ENCODE measurements at places on chromosomes 3 and 15.
A peak's percentile ranks its signal among the peaks of the same experiment; 100 is the strongest.

GRCh38 chr3:32685543-32686185 is 676 bp downstream of the CNOT10 start:
- DNase-seq: no peak

DNA sequence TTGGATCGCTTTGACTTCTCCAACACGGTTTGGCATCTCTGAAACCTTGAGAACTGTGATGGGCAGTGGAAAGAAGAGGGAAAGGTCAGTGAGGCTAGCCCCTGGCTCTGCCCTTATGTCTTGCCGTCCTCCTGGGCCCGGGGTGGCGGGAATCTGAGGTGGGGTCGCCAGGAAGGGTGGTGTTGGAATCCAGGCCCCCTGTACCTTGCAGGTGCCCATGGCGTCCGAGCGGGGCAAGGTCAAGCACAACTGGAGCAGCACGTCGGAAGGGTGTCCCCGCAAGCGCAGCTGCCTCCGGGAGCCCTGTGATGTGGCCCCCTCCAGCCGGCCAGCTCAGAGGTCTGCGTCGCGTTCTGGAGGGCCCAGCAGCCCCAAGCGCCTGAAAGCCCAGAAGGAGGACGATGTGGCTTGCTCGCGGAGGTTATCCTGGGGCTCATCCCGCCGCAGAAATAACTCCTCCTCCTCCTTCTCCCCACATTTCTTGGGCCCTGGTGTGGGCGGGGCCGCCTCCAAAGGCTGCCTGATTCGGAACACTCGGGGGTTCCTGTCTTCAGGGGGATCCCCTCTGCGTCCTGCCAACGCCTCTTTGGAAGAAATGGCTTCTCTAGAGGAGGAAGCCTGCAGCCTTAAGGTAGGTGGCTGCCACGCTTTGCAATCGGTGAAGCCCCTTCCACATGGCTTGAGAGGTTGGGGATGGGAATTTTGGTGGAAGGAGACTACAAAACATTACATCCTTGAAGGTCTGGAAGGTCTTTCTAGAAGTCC is 907 bp downstream of the TATDN2 start:
- DNase-seq: peak; percentile 28

GRCh38 chr3:9630550-9631139 is 18.7 kb upstream of the MTMR14 start:
- no peak for DNase-seq

DNA sequence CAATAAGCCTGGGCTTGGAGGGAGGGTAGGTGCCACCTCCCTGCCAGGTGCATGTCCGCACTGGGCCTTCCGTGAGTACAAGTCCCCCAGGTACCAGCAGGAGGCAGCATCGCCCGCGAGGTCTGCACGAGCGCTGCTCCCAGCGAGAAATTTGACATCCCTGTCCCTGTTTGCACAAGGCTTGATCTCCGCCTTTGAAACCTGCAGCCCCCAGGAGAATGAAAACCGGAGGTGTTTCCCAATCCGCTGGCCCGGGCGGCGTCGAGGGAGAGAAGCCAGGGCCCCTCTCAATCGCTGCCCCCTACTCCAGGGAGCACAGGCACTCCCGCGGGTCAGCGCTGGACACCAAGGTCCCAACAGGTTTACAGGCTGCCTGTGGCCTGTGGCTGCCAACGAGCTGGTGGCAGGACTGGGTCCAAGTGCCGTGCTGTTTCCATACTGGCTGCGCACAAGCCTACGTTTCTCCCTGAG is 961 bp downstream of the HAPLN3 start:
- DNase-seq: peak; percentile 78

- DNase-seq: no peak
These were observed 55.0 kb downstream of the LRRC49 start for GRCh38 chr15:70947351-70948335.

DNA sequence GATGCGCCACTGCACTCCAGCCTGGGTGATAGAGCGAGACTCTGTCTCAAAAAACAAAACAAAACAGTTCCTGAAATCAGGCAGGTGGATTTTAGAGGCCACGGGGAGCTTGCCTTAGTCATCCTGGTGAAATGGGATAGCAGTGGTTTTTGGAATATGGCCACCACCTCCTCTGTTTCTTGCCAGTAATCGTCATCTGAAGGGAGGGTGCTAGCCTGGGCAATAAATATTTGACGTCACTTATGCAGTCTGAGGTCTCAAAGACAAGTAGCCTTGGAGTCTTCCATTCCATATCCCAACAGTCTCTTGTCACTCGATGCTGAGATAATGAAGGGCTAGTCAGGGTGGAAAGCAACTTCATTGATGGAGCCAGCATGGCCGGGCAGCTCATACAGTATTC is 55.2 kb downstream of the KCNAB1 start:
- no peak for DNase-seq

- DNase-seq: no peak
These were observed 69.2 kb downstream of the GOLGA8B start for GRCh38 chr15:34514251-34514670.

DNA sequence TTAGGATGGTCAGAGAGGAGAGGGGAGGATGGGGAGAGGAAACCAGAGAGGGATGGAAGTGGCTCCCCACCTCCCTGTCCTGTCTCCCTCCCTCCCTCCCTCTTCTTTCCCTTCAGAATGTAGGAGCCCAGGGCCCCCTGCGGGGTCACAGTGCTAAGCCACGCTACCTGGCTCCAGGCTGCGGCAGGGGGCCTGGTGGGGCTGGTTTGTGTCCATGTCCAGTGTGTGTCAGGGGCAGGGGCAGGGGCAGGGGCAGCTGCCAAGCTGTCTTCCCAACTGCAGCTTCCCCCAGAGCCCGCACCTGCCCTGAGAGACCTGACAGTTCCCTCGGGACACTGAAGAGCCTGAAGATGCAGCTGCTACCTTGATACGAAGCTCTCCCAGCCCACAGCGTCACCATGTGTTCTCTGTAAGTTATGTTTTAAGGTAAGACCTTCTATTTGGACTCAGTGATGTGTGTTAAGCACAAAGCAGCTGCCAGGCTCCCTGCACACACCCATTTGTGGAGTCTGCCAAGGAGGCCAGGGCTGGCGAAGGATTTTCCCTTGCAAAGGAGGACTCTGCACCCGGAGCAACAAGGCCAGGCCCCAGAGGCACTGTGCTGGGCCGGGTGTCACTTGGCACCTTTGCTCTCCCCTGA is 121.8 kb upstream of the SMAD3 start:
- no peak for DNase-seq

- DNase-seq: no peak
These were observed 335.9 kb downstream of the LPP start for GRCh38 chr3:188489639-188490405.

DNA sequence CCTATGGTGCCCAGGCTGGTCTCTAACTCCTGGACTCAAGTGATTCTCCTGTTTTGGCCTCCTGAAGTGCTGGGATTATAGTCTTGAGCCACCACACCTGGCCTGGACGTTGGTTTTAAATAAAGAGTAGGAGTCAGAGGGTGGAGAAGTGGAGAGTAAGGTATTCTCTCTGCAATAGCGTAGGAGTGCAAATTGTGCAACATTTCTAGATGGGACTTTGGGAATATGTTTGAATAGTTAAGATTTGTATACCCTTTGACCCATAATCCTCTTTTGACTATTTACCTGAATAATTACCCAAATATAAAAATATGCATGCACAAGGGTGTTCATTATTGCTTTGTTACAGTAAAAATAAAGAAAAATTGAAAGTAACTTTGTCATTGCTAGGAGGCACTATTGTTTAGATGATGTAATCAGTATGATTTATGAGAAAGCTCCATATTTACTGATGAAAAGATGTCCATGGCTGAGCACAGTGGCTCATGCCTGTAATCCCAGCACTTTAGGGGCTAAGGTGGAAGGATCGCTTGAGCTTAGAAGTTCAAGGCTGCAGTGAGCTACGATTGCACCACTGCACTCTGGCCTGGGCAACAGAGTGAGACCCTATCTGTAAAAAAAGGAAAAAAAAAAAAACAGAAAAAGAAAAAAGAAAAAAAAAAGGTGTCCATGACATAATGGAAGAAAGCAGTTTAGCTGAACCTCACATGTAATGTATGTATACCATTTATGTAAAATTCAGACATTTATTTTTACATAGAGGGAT is 15.1 kb upstream of the XYLB start:
- no peak for DNase-seq

GRCh38 chr3:125462722-125463299 is 57.2 kb downstream of the SNX4 start:
- no peak for DNase-seq

- no peak for DNase-seq
These were observed 291.0 kb upstream of the TGFBR2 start for GRCh38 chr3:30315447-30315846.

DNA sequence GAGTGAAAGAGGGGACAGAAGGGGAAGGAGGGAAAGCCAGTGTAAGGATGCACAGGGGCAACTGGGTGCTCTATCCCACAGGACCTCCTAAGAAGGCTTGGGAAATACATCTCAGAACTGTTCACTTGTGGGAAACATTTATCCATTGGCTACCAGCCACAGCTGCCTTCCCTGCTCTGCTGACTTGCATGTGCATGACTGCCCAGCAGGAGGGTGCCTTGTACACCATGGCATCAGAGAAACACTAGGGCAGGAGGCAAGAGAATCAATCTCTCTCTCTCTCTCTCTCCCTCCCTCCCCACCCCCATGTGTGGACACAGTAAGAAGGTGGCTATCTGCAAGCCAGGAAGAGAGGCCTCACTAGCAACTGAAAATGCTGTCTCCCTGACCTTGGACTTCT is 62.9 kb upstream of the ZBTB38 start:
- no peak for DNase-seq

- DNase-seq: no peak
These were observed 29.6 kb upstream of the ADAMTS9 start for GRCh38 chr3:64717411-64717810.

- no peak for DNase-seq
These were observed 82.0 kb upstream of the SOX2 start for GRCh38 chr3:181629711-181630110.

DNA sequence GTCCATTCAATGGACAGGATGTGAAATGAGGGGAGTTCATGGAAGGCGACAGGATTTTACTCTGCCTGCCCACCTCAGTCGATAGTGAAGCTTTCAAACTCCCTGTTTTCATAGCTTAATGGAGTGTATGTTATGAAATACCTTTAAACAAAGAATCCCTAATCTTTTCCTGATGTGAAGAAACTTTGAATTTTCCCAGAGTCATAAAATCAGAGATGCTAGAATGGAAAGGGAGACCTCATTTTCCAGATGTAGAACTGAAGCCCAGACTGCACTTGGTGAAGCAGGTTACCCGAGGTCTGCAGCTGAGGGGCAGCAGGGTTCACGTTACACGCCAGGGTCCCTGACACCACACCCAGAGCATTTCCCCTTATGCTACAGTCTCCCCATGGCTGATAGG is 34.7 kb upstream of the LACTB start:
- no peak for DNase-seq

- DNase-seq: no peak
These were observed 61.2 kb upstream of the XRN1 start for GRCh38 chr3:142509079-142509478.

- no peak for DNase-seq
These were observed 773 bp downstream of the ANKRD28 start for GRCh38 chr3:15796771-15797641.

DNA sequence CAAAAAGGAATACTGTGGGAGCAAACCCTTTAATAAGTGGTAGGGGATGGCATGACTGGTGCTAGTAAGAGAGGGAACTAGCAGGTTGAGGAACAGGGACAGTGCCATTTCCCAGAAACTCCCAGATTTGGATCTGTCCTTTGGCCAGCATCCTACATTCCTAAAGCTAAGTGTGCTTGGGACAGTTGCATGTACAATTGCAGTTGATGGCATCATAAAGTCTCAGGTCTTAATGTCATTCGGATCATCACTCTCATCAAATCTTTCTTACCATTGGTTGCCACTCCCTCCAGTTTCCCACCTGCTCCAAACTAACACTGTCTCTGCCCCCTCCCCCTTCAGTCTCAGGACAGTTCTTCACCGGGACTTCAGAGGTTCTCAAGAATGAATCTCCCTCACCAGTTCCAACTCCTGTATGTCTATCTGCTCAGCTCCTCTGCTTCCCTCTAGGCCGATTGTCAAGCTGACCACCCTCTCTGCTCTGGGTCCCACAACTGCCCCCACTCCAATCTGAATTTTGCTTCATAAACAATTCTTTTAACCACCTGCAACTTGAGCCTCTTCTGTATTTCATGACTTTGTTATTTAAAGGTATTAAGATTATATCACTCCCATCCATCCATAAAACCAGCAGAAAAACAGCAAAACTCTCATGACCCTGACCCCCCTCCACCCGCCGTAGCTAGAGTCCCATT is 260.8 kb downstream of the CGGBP1 start:
- DNase-seq: no peak

DNA sequence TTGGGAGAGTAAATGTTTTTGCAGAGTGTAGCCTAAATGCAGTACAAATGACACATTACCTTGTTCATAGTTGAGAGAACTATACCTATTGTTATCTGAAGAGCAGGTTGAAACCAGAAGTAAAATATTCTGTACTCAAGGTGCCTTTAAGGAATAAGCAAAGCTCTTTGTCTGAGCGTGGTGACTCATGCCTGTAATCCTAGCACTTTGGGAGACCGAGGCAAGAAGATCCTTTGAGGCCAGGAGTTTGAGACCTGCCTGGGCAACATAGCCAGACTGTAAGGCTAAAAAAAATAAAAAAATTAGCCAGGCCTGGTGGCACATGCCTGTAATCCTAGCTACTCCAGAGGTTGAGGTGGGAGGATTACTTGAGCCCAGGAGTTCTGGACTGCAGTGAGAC is 2.2 kb upstream of the RNF13 start:
- no peak for DNase-seq

DNA sequence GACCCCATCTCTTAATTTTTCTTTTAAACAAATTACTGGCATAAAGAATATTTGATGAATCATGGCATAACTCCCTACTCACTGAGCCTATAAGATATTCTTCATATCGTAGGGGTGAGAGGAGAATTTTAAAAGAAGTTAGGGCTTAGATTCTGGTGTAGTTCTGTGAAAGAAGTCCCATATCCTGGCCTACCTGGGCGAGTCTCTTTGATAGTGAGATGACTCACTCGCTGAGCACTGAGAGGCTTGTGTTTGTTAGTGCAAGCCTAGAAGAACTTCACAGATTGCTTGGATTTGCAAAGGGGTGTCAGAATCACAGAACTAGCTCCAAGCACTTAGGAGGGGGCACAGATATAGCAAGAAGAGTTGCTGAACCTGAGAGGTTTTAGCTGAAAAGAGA is 133.8 kb upstream of the TMC3 start:
- DNase-seq: no peak

All from activated T-helper 1 cell treated with Interleukin-2 at 50 U/mL for 16 hours (primary cell).